Neural progenitor cell (in vitro differentiated cells): ENCODE measurements at places on chromosomes 1 and 21.
A peak's percentile ranks its signal among the peaks of the same experiment; 100 is the strongest.

DNA sequence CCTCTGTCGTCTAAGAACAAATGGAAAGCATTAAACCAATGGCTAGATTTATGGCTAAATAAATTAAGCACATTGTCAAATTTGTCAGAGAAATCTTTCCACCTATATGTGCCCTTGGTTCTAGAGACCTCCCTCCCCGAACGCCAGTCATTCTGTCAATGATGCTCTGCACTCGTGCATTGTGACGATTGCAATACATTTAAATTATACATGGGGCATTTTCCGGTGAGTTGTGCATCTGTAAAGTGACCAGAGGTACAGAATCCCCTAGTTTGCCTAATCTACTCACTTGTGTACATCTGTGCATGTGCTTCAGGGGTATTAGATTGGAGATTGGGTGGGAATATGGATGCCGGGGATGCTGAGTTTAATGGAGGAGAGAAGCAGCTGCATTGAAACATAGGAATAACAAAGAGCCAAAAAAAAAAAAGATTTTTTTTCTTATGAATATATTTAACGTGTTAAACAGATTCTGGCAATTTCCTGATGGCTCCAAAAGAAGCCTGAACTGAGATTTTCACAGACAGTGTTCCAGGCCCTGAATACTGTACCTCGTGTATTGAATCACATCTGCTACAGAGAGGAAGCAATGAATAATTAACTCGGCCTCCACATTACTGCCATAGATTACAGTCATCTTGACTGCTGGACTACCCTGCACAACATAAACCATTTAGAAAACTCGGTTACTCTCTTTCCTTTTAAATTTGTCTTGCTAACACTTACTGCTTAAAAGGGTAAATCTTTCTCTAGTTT is 149.0 kb upstream of the C1orf87 start:
- no peak overlapping the region for H3K27ac ChIP-seq
- H3K36me3 ChIP-seq, result no peaks in the 10 kb centered on the region
- H3K4me1 ChIP-seq, result no peaks in the 10 kb centered on the region
- H3K4me3 ChIP-seq, result no peak overlapping the region

DNA sequence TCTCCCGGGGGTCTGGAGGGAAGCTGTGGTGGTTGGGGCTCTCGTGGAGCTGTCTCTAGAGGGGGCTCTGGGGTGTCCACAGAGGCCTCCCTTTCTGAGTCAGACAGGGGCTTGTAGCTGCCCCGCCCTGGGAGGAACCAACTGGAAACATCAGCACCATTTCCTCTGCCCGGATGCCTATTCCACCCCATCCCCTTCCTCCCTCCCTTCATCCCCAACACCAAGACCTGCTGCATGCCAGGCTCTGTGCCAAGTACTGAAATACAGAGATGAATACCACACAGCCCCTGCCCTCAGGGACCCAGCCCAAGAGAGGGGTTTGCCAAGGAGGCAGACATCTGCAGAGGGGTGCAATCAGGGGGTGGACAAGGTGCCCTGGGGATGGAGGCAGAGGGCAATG is 125.6 kb upstream of the ADAR start:
- H3K4me1 ChIP-seq, result no peaks in the 10 kb centered on the region
- no peaks in the 10 kb centered on the region for H3K36me3 ChIP-seq
- H3K27me3 ChIP-seq, result no peaks in the 10 kb centered on the region
- no peak overlapping the region for H3K27ac ChIP-seq
- no peak overlapping the region for H3K4me3 ChIP-seq
- no peak for DNase-seq

DNA sequence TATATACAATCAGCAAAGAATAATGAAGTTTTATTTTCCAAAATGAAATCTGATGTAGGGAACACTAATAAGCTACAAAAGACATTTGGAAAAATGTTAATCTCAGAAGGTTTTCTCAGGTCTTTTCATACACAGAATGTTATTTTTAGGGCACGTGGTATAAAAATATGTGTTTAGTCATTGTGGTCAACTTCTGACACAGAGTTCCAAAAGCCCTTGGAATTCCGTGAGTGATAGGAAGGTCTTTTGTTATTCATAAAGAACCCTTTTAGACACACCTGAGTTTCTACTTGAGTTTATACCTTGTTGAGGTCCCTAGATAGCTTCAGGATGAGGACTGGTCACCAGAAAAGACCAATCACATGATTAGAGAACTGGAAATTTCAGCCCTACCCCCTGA is 277.6 kb upstream of the NCAM2 start:
- no peaks in the 10 kb centered on the region for H3K27me3 ChIP-seq
- no peak overlapping the region for H3K4me3 ChIP-seq
- no peak for DNase-seq

DNA sequence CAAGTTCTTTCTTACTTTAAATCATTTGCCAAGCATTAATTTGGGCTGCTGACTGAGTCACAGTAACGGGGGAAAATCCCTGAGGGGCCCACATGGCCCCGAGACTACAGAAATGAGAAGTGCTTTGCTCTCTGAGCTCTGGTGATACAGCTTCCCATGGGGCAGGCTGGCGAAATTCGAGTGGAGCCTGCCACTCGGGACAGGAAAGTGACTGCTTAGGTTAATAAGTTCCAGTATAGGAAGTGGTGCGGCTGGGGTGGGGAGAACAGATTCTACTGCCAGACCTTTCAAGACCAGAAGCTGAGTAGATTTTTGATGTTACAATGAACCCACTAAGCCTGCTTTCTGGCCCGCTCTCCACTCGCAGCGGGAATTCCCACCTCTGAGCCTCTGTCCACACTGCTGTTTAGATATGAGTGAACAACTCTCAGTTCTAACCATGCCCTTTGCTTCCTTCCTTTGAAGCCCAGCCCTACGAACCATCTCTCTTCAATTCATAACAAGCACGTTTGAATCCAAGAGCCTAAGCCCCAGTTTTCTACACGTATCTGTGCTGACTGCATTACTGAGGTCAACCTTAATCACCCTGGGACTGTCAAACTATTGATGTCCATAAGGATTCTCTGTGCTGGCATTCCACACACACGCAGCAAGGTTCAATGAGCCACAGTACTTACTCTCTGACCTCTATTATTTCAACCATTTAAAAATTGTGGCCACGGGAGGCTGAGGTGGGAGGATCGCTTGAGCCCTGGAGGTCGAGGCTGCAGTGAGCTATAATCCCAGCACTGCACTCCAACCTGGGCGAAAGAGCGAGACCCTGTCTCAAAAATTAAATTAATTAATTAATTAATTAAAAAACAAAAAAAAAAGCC is 9.6 kb downstream of the ZBTB17 start:
- H3K27me3 ChIP-seq, result peaks cover 7% of the 10 kb centered on the region
- no peak for DNase-seq
- H3K4me1 ChIP-seq, result peaks cover 6% of the 10 kb centered on the region
- H3K27ac ChIP-seq, result no peak overlapping the region
- H3K36me3 ChIP-seq, result peaks cover 7% of the 10 kb centered on the region
- no peak overlapping the region for H3K4me3 ChIP-seq

GRCh38 chr1:43605766-43606165 is 44.2 kb upstream of the KDM4A start:
- no peaks in the 10 kb centered on the region for H3K4me1 ChIP-seq
- no peaks in the 10 kb centered on the region for H3K36me3 ChIP-seq
- no peak for DNase-seq

DNA sequence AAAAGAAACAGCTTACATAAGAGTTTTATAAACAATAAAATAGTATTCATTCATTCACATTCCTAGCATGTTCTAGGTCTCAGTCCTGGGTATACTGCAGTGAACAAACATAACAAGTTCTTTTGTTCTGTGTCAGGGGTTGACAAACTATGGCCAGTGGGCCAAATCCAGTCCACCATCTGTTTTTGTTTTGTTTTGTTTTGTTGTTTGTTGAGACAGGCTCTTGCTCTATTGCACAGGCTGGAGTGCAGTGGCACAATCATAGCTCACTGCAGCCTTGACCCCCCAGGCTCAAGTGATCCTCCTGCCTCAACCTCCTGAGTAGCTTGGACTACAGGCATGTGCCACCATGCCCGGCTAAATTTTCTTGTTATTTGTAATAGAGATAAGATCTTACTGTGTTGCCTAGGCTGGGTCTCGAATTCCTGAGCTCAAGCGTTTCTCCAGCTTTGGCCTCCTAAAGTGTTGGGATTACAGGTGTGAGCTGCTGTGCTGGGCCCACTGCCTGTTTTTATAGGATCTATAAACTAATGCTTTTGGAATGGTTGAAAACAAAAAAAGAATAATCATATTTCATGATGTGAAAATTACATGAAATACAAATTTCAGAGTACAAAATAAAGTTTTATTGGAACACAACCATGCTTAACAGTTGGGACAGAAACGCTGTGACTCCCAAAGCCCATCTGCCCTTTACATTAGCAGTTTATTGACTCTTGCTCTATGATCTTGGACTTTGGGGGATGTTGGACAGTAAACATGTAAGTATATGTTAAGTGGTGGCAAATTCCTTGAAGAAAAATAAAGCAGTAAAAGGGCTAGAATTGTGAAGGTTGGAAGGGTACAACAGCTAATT is 17.9 kb downstream of the CAPZA1 start:
- no peaks in the 10 kb centered on the region for H3K4me1 ChIP-seq
- no peaks in the 10 kb centered on the region for H3K27me3 ChIP-seq
- no peak overlapping the region for H3K4me3 ChIP-seq
- H3K27ac ChIP-seq, result no peak overlapping the region
- H3K36me3 ChIP-seq, result peaks cover 6% of the 10 kb centered on the region

- no peaks in the 10 kb centered on the region for H3K36me3 ChIP-seq
- H3K27ac ChIP-seq, result no peak overlapping the region
- peak; percentile 66 for DNase-seq
- no peaks in the 10 kb centered on the region for H3K27me3 ChIP-seq
- peaks cover 9% of the 10 kb centered on the region for H3K4me1 ChIP-seq
- H3K4me3 ChIP-seq, result no peak overlapping the region
These were observed 179.9 kb upstream of the FGGY start for GRCh38 chr1:59116920-59117542.

- H3K4me1 ChIP-seq, result peaks cover 7% of the 10 kb centered on the region
- no peaks in the 10 kb centered on the region for H3K27me3 ChIP-seq
- no peak overlapping the region for H3K27ac ChIP-seq
- no peak overlapping the region for H3K4me3 ChIP-seq
- H3K36me3 ChIP-seq, result no peaks in the 10 kb centered on the region
These were observed 11.4 kb upstream of the CCN1 start for GRCh38 chr1:85569122-85569521.

DNA sequence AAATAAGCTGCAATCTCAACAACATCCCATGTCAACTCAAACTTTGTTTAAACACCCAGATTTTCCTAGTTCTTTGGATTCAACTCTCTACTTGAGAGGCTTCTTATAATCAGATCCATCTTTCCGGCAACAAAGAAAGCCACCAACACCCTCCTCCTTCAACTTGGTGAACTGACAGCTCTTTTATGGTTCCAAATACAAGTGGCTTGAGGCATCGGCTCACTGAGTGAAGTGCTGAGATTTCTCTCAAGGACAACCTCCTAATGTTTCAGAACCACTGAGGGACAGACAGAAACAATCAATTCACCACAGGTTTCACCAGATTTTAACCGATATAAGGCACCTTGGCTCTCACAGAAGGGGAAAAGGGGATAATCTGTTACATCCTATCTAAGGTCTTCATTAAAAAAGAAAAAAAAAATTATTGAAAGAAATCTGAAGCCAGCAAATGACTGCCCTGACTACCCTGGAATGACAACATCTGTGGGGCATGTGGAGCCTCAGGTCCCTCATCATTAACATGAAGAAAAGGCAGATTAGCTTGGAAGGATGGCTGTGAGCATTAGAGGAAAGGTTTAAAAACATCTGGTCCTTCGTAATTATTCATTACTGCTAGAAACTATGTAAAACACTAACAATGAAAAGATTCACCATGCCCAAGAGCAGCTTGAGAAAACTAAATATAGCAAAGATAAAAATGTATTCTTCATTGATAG is 50.9 kb downstream of the PTPN14 start:
- peaks cover 15% of the 10 kb centered on the region for H3K4me1 ChIP-seq
- peak; percentile 17 for DNase-seq
- H3K27me3 ChIP-seq, result no peaks in the 10 kb centered on the region
- H3K27ac ChIP-seq, result peak overlapping the region; percentile 49

DNA sequence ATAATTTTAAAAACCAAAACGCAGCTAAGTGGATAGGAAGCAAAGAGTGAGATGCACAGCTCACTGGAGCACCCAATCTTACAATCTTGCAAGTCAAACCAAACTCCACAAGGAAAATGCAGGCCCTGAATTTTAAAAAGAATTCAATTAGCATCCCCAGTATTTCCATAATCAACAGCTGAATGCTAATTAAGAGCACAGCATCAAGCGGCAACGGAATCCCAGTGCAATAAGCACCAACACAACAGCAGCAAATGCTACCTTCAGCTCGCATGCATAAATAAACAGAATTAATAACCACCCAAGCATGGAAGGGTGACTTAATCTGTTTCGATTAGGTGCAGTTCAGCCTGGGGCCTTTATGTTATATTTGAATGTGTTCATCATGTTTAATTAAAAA is 142.9 kb downstream of the SLC45A1 start:
- H3K27me3 ChIP-seq, result no peaks in the 10 kb centered on the region
- peak; percentile 46 for DNase-seq
- no peaks in the 10 kb centered on the region for H3K36me3 ChIP-seq
- peak overlapping the region; percentile 94 for H3K27ac ChIP-seq
- H3K4me1 ChIP-seq, result peaks cover 68% of the 10 kb centered on the region
- H3K4me3 ChIP-seq, result peak overlapping the region; percentile 13

GRCh38 chr1:160101037-160101716 is 2.8 kb upstream of the IGSF8 start:
- peaks cover 46% of the 10 kb centered on the region for H3K4me1 ChIP-seq
- H3K36me3 ChIP-seq, result no peaks in the 10 kb centered on the region
- no peak overlapping the region for H3K4me3 ChIP-seq
- H3K27ac ChIP-seq, result no peak overlapping the region
- H3K27me3 ChIP-seq, result peaks cover 18% of the 10 kb centered on the region

- H3K36me3 ChIP-seq, result no peaks in the 10 kb centered on the region
- H3K27ac ChIP-seq, result no peak overlapping the region
- no peaks in the 10 kb centered on the region for H3K27me3 ChIP-seq
- no peaks in the 10 kb centered on the region for H3K4me1 ChIP-seq
- no peak overlapping the region for H3K4me3 ChIP-seq
These were observed 9.9 kb upstream of the C1orf141 start for GRCh38 chr1:67144696-67145095.

DNA sequence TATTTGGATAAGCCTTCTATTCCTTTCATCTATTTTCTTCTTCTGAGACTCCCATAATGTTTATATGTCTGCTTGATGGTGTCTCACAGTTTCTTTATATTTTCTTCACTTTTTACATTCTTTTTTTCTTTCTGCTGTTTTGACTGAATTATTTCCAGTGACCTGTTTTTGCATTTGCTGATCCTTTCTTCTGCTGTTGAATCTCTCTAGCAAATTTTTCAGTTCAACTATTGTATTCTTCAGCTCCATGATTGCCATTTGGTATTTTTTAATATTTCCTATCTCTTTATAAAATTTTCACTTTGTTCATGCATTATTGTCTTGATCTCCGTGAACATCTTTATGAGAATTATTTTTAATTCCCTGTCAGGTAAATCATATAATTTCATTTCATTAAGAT is 122.3 kb upstream of the ST6GALNAC5 start:
- no peaks in the 10 kb centered on the region for H3K27me3 ChIP-seq
- H3K4me1 ChIP-seq, result no peaks in the 10 kb centered on the region
- H3K36me3 ChIP-seq, result no peaks in the 10 kb centered on the region
- DNase-seq, result no peak

DNA sequence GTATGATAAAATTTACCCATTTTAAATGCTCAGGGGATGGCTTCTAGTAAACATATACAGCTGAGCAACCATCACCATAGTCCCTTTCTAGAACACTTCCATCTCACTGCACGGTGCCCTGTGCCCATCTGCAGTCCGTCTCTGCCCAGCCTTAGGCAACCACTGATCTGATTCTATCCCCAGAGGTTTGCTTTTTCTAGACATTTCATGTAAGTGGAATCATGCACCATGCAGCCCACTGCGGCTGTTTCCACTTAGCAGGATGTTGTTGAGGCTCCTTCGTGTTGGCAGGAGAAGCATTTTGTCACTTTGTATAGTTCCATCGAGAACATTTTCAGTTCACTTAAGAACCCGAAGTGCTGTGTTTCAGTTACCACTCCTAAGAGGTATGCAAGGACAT is 27.8 kb upstream of the VAMP3 start:
- DNase-seq, result no peak
- no peaks in the 10 kb centered on the region for H3K4me1 ChIP-seq
- H3K27ac ChIP-seq, result no peak overlapping the region
